ENCODE measurements at places on chromosomes 2 and 18.

DNA sequence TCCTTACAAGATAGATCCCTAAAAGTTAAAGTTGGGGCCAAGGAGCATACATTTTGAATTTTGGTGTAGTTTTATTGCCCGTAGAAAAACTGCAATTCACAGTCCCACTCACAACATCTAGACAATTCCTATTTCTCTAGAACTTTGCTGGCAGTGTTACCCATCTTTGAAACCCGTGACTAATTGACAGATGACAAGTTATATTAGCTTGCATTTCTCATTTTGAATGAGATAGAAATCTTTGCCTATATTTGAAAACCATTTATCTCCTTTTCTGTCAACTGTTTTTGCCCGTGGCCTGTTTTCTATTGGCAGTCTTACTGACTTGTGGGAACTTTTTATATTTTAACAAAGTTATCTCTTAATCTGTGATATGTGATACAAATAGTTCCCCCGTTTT, 50.0 kb downstream of the OXER1 start:
- no peak for DNase-seq

DNA sequence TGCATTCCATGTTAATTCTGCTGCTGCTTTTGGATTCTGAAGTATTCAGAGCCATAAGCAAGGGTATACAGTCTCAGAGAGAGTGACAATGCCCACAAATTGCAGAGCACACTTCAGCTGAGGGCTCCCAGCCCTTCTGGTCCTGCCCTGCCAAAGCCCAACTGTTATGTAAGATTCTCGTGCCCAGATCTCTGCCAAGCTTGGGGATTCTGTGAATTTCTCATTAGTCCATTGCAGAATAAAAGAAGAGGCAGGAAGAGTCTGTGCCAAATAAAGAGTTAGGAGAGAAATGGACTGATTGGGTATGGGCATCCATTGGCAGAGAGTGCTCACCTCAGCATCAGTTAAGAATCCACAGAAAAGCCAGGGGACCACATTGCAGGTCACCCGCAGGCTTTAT, 112.0 kb upstream of the PNPT1 start:
- no peak for DNase-seq

DNA sequence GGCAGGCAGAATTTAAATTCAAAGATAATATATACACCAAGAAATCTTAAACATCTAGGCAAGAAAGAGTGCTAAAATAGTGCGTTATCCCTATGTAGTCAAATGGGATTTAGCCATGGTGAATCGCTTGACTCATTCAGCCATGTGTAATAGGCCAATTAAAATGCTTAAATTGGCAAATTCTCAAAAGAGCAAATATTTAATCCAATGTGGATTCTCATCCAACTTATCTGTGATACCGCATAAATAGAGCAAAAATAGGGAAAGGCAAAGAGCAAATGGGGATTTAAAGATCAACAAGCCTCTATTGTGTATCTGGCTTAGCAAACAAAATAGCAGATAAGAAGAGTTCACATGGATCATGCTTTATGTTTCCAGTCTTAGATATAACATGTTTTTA, 123.2 kb upstream of the RPRM start:
- no peak for DNase-seq

DNA sequence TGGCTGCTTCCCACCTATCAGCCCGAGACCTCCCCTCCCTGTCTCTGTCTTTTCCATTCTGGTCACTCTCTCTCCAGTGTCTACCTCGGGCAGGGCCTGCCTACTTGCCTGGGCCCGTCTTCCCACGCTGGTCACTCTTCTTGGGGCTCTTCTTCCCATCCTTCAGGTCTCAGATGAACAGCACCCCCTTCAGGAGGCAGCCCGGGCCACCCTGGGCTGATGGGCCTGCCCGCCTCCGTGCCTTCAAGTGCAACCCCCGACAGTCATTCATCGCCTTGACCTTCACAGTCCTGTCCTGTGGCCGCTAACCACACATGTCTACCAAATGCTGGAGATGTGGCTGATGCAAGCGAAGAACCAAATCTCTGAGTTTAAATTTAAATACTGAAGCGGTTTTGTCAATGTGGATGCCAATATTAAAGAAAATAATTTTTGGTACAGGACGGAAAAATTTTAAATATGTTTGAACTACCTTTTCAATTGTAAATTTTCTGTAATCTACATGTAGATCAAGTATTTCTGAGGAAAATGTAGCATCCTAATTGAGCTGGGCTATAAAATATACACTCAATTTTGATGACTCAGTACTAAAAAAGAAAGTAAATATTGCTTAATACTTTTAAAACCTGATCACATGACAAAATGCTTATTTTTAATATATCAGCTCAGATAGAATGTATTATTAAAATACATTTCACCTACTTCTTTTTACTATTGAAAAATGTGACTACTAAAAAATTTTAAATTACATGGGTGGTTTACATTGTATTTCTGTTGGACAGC, 96.4 kb downstream of the LAMA1 start:
- DNase-seq: no peak

GRCh38 chr2:178208817-178209216, 14.5 kb downstream of the OSBPL6 start:
- no peak for DNase-seq

Measured in AML-193 (cell line).